ENCODE measurements at places on chromosomes 7 and 10. TPM values are rescaled to one million over a fixed set of nuclear protein-coding genes. Genes with fewer than 3 reads are reported as not detected.

GRCh38 chr10:46544989-46545791, 11.3 kb downstream of the GPRIN2 start:
- H3K4me1 ChIP-seq, result no peaks in the 10 kb centered on the region
- no peak for DNase-seq
- H3K27ac ChIP-seq, result no peak overlapping the region
- H3K36me3 ChIP-seq, result no peaks in the 10 kb centered on the region
- peaks cover 28% of the 10 kb centered on the region for H3K27me3 ChIP-seq

- no peaks in the 10 kb centered on the region for H3K36me3 ChIP-seq
- H3K27ac ChIP-seq, result no peak overlapping the region
Measured at GRCh38 chr7:95472581-95473161, 13.1 kb upstream of the ASB4 start.

NEUROD6 gene
- not detected for total RNA-seq

- H3K27me3 ChIP-seq, result no peaks in the 10 kb centered on the region
- no peaks in the 10 kb centered on the region for H3K36me3 ChIP-seq
- no peak overlapping the region for H3K27ac ChIP-seq
- H3K4me3 ChIP-seq, result no peak overlapping the region
- DNase-seq, result no peak
- H3K4me1 ChIP-seq, result no peaks in the 10 kb centered on the region
Measured at GRCh38 chr10:17737027-17737965, 14.7 kb upstream of the TMEM236 start.

DNA sequence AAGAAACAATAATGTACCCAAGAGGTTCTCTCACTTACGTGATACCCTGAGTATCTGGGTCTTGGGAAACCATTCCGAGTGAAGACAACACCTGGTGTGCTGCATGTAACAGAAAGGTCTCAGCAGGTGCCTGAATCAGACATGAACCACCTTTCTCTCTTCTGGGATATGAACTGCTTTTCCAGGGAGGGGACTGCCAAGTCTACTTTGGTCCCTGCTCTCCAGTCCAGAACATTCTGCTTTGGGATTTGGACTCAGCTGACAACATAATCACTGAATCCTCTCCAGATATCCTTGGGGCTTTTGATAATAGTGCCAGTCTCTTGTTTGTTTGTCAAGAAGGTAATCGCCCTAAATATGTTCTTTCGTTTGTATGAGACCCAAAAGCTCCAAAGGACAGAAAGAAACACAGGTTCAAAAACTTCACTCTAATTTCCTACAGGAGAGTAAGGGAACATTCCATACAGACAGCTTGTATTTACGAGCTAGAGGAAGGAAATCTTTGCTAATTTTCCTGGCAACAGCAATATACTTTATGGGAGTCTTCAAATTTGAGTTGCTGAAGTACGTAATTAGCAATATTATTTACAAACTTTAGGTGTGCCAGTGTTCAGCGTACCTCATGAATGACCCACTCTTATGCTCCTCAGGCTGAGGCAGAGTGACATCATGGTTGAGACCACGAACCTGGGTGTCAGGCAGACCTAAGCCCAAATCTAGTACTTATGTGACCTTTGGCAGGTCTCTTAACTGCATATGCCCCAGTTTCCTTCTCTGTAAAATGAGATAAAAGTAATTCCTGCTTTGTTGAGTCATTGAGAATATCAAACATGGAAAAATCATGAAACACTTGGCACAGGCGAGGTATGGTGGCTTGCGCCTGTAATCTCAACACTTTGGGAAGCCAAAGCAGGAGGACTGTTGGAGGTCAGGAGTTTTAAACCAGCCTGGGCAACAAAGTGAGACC, 5.4 kb downstream of the ABLIM1 start:
- H3K4me1 ChIP-seq, result no peaks in the 10 kb centered on the region
- H3K4me3 ChIP-seq, result no peak overlapping the region
- DNase-seq, result no peak

DNA sequence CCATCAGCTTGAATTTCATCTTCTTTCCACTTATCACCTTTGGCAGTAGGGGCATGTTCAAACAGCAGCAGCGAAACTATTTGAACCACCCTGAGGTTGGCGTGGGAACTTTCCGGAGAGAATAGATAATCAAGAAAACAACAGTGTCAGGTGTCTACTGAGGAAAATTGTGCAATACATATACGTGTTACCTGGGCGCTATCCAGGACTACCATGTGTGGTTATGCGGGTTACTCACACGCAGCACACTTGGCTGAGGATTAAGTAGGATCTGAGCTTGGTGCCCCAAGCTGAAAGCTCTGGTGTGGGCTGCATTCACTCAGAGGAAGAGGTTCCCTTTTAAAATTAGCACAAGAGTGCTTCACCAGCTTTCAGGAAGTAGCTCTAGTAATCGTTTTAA, 8.8 kb upstream of the ABI1 start:
- DNase-seq, result no peak
- no peak overlapping the region for H3K27ac ChIP-seq
- peaks cover 7% of the 10 kb centered on the region for H3K4me1 ChIP-seq
- no peak overlapping the region for H3K4me3 ChIP-seq
- no peaks in the 10 kb centered on the region for H3K36me3 ChIP-seq

AIMP2 gene
- 4.3 TPM for total RNA-seq

GRCh38 chr7:2737771-2738540, 50.0 kb downstream of the AMZ1 start:
- peaks cover 2% of the 10 kb centered on the region for H3K36me3 ChIP-seq
- H3K4me1 ChIP-seq, result peaks cover 9% of the 10 kb centered on the region
- no peak for DNase-seq
- no peaks in the 10 kb centered on the region for H3K27me3 ChIP-seq
- H3K4me3 ChIP-seq, result no peak overlapping the region

ZNF12 gene
- 22.1 TPM for total RNA-seq

DNA sequence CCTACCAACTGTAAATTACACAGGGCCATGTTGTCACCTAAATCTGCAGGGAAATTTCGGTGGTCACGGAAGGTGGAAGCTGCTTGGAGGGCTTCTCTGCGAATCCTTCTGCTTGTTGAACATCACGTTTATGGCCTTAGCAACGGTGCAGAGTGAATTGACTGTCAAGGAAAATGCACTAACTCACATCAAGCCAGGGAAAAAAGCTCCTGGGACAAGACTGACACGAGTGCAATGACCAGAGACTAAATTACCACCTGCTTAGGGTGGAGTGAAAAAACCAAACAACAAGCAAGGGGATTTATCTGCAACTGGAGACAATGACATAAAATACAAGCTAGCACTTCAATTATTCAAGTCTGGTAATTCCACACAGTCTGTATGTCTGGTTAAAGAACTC, 211.2 kb downstream of the JAZF1 start:
- H3K4me1 ChIP-seq, result peaks cover 14% of the 10 kb centered on the region
- H3K27me3 ChIP-seq, result no peaks in the 10 kb centered on the region
- no peak for DNase-seq
- H3K27ac ChIP-seq, result no peak overlapping the region
- no peaks in the 10 kb centered on the region for H3K36me3 ChIP-seq
- no peak overlapping the region for H3K4me3 ChIP-seq

DNA sequence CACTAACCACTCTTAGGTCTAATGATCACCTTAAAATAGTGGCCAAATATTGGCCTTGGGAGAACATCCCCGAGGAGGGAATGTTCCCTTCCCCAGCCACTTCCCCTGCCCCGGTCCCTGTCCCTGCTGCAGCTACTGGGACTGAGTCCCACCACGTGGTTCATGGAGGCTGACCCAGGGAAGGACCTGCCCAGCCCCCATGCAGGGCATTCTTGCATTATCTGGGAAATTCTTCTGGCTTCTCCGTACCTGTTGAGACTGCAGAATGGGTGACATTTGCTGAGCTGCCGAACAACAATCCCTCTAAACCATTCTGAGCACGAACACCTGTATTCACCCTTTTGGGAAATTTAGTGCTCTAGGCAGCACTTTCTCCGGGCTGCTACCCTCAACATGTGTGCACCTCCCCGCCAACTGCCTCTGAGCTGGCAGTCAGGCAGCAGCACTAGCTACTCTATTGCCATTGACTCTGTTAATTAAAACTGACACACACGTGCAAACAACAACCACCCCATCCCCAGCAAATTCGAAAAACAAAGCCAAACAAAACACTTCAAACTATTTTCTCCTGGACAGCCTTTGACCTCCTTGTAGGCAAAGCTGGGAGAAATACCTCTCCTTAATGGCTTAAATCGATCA, 567.4 kb upstream of the MKI67 start:
- H3K36me3 ChIP-seq, result no peaks in the 10 kb centered on the region
- H3K4me1 ChIP-seq, result no peaks in the 10 kb centered on the region
- no peak overlapping the region for H3K27ac ChIP-seq

GRCh38 chr7:55485501-55486191, 86.7 kb downstream of the VOPP1 start:
- H3K4me1 ChIP-seq, result peaks cover 49% of the 10 kb centered on the region
- DNase-seq, result no peak
- no peak overlapping the region for H3K27ac ChIP-seq
- no peak overlapping the region for H3K4me3 ChIP-seq

SYT15 gene
- 0.77 TPM for total RNA-seq

DNA sequence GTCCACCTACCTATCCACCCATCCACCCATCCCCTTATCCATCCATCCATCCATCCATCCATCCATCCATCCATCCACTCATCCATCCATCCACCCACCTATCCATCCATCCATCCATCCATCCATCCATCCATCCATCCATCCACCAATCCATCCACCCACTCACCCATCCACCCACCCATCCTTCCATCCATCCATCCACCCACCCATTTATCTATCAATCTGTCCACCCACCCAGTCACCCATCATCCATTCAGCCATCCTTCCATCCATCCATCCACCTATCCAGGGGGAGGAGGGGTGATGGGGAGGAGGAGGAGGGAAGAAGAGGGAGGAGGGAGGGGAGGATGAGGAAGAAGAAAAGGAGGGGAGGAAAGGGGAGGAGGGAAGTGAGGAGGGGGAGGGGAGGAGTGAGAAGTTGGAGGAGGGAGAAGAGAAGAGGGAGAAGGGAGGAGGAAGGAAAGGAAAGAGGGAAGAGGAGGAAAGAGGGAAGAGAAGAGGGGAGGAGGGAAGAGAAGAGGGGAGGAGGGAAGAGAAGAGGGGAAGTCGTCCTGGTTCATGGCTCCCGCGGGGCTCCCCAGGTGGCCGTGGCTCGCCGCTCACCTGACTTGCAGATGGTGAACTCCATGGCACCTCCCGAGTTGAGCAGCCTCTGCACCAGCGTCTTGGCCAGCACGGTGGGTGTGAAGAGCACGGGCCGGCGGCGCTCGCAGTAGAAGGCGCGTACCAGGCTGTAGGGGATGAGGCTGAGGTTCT, 68.8 kb upstream of the GNA12 start:
- no peaks in the 10 kb centered on the region for H3K4me1 ChIP-seq
- no peak overlapping the region for H3K27ac ChIP-seq
- peaks cover 84% of the 10 kb centered on the region for H3K36me3 ChIP-seq
- H3K27me3 ChIP-seq, result no peaks in the 10 kb centered on the region

- peak overlapping the region; percentile 85 for H3K27ac ChIP-seq
- no peak for DNase-seq
- H3K27me3 ChIP-seq, result no peaks in the 10 kb centered on the region
- peak overlapping the region; percentile 99 for H3K4me3 ChIP-seq
- H3K36me3 ChIP-seq, result no peaks in the 10 kb centered on the region
Measured at GRCh38 chr10:71850021-71850742, 869 bp downstream of the PSAP start.

KCNH2 gene
- 2.3 TPM for total RNA-seq

TBX20 gene
- not detected for total RNA-seq

DNA sequence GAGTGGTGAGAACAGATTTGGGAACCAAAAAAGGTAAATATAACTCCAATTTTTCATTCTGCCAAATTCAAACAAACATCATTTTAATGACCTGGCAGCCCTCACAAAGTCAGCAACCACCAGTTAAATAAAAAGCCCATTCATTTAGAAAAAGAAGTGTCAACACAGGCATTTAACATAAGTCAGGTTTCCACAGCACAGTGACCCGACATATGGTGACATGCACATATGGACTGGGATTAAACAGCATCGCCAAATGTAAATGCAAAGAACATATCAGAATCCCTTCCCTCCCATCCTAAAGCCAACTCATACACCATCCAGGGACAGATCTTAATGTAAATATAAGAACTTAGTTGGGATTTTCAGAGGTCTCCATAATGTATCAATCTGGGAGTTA, 293.2 kb downstream of the FGFR2 start:
- H3K27me3 ChIP-seq, result no peaks in the 10 kb centered on the region
- H3K4me1 ChIP-seq, result no peaks in the 10 kb centered on the region
- no peak overlapping the region for H3K27ac ChIP-seq
- no peaks in the 10 kb centered on the region for H3K36me3 ChIP-seq

DNA sequence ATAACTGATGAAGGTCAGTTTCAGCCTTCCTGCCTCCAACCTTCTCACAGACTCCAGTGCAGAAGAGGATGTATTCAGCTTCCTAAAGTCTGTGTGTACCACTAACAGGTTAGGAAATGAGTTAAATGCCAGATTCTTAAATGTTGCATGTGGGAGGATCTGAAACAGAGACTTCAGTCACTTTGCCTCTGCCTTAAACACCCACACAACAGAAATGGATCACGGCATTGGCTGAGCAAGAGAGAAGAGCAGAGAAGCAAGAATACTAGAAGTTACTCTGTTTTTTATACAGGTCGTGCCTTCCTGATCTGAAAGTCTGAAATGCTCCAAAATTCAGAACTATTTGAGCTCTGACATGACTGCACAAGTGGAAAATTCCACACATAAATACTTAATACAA, 98.9 kb upstream of the ARHGAP21 start:
- H3K4me1 ChIP-seq, result peaks cover 4% of the 10 kb centered on the region
- H3K36me3 ChIP-seq, result no peaks in the 10 kb centered on the region
- no peak overlapping the region for H3K27ac ChIP-seq
- H3K27me3 ChIP-seq, result no peaks in the 10 kb centered on the region
- no peak for DNase-seq
- no peak overlapping the region for H3K4me3 ChIP-seq

OR6V1 gene
- total RNA-seq, result not detected

GRCh38 chr10:79463578-79464496, 18.4 kb upstream of the ZCCHC24 start:
- no peak overlapping the region for H3K4me3 ChIP-seq
- no peak for DNase-seq
- no peak overlapping the region for H3K27ac ChIP-seq
- H3K27me3 ChIP-seq, result no peaks in the 10 kb centered on the region
- H3K36me3 ChIP-seq, result no peaks in the 10 kb centered on the region

DNA sequence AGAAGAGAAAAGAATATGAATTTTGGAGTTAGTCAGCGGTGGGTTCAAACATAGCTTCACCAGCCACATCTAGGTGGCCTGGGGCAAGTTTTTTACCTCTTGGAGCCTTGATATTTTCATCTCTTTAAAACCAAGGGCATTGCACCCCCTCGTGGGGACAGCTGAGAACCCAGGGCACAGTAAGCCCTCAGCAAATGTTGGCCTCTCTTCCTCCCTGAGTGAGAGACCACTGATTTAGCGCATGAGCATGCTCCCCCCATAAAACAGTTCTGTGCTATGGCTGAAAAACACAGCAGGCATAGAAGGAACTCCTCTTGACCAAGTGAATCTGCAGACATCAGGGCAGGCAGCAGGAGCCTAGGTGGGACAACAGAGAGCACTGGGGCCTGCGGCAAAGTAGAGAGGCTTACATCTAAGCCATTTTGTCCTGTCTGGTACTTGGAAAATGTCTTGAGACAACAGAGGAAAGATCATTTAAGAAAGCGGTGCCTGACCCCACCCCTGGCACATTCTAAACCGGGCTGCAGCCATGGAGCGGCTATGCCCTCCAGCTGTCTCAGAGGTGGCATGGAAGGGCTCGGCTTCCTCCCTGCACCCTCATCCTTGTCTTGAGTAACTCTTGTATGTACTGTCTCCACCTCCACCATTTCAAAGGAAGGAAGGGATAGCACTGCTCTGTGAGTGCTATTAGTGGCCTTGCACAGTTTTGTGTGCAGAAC, 94.7 kb downstream of the ARHGAP22 start:
- peaks cover 4% of the 10 kb centered on the region for H3K4me1 ChIP-seq
- no peaks in the 10 kb centered on the region for H3K27me3 ChIP-seq
- no peaks in the 10 kb centered on the region for H3K36me3 ChIP-seq
- no peak for DNase-seq
- no peak overlapping the region for H3K4me3 ChIP-seq

All from CD4-positive, alpha-beta T cell (primary cell).